ENCODE measurements at places on chromosomes 2 and 18.

- DNase-seq, result no peak
Observed at GRCh38 chr2:34401186-34401585, 802.1 kb upstream of the FAM98A start.

DNA sequence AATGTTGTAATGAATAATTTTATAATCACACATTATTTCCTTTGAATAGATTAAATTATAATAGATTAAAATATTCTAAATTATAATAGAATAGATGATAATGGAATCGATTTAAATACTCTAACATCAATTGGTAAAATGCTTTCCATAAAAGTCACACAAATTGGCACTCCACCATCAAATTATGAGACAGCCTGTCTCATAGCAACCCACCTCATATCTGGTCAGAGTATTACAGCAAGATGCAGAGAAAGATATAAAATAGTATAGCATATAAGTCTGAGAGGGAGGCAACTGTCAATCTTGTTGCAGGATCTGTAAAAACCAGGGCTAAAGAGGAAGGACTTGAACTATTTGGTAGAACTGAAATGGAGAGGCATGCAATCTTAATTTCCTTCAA lies 98.4 kb upstream of the NCKAP5 start:
- DNase-seq, result no peak

DNA sequence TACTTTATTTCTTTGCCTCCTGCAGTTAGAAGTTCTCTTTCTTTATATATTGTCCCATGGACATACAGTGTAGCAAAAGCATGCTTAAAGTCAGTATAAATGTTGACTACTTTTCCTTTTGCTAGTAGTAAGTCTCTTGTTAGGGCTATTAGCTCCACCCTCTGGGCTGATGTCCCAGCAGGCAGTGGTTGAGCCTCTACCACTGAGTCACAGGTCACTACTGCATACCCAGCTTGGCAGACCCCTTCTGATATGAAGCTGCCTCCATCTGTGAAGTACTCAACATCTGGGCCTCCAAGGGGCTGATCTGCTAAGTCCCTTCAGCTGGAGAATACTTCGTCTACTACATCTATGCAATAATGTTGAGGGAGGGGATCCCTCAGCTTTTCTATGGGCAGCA lies 61.0 kb upstream of the SLC35G4 start:
- DNase-seq, result no peak

DNA sequence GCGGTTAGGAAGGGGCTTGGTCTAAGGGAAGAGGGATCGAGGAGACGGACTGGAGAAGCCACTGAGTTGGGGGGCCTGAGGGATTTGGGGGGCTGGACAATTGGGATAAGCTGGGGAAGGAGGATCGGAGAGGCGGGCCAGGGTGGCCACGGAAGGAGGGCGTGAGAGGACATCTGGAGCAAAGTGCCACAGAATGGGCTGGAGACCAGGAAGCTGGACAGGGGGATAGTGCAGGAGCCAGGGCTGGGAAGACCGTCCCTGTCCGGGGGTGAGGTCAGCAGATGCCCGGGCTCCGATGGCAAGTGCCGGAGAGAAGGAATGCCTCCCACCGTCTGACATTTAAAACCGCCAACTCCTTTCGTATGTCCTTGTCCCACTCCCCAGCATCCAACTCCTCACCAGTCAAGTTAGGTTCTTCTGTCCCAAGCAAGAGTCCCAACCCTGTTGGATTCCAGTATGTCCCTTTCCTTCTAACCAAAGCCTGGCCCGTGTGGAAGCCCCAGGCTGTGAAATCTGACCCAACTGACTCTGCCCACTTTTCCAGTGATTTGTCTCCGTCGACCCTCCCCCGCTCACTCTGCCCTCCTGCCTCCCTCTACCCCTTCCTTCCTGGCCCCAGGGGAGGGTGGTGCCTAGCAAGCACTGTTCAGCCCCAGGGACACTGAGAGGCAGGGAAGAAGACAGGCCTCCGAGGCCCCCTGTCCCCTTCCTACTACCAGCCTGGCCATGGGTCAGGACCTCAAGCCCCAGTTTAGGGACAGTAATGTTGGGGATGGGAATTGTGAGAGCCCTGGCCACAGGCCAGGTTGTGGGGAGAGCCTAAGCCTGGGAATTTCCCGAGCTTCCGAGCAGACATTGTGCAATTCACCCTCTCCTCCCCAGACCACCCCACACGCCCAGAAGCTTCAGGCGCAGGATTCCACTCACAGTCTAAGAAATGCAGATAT lies 31.5 kb upstream of the TMBIM1 start:
- DNase-seq, result no peak

DNA sequence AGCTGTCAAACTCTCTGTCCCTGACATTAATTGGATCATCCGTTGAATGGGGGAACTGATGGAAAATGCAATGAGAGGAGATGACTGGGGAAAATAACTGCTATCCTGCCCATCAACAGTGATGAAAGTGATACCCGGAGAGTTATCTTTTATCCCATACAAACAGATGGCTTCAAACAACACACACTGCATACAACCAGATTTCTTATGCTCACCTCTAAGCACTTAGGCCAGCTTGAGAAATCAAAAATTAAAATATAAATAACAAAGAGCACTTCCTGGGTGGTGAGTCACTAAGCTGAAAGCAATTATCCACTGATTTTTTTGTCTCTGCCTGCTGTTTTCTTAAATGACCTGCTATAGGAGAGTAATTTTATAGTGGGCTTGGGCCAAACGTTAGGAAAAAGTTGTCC lies 237.6 kb upstream of the RGPD4 start:
- DNase-seq, result no peak

DNA sequence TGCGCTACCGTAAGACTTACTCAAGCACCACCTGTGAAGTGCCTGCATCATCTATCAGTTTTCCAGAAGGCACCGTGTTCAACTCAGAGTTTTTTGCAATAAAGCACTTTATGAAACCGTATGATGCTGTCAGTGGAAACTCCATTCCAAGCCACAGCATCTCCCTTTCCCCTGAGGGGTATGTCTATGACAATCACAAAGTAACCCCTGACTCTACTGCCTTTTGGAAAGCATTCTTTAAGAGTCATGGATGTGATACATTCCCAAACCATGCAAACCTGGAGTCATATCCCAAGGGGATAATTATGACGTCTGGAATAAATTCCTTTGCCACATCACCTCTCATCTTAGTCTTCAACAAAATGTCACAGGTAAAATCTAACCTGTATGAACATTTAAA lies 39.2 kb downstream of the UNC50 start:
- no peak for DNase-seq

DNA sequence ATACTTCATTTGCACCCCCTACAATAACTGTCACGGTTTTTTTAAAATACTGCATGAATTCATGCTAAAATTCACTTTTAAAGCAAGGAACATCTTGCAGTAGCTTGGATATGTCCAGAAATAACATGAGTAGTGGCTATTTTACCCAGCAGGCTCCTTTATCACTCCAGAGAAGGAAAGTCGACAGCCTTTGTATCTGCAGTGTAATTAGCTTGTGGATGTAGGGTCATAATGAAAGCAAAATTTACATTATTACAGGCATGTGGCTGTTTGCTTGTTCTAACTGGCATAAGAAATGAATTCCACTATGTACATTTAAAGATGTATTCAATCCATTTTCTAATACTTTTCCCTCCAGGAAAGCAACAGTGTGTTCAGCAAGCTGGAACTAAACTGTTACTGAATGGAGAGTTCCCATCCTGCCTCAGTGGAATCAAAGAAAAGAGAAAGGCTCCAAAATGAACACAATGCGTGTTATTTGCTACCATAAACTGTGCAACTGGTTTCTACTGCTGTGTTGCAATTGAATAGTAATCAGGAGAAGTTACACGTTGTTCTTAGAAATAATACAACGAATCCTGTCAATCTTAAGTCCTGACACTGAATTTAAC lies 321.2 kb upstream of the VRK2 start:
- DNase-seq, result no peak

GRCh38 chr18:48222118-48222517 lies 187.1 kb downstream of the ZBTB7C start:
- no peak for DNase-seq

- DNase-seq, result no peak
Observed at GRCh38 chr2:233240897-233241296, 10.6 kb upstream of the ATG16L1 start.

GRCh38 chr2:95303191-95303919 lies 6.2 kb downstream of the KCNIP3 start:
- DNase-seq, result no peak

DNA sequence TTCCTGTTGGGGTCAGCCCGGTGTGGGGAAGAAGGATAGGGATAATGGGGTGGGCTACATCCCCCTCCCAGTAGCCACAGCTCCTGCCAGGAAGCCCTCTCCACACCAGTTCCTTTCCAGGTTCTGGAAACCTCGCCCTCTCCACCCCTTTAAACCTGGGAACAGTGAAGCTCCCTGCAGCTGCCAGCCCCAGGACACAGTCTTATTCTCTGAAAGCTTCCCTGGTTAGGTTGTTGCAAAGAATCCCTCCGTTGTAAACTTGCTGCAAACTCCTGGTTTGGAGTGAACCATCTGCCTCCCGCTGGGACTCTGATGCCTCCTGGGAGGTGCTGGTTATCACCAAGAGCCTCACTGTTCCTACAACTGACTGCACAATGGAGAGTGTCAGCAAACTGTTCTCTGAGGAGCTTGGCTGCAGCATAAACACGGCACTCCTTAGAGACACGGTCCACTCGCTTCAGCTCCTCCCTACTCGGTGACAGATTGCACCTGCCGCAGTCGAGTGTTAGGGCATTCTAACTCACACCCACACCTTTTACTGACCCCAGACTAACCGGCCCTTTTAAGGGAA lies 261.8 kb upstream of the RAB6C start:
- no peak for DNase-seq

GRCh38 chr2:110858993-110859701 lies 126.8 kb downstream of the ACOXL start:
- DNase-seq, result no peak

GRCh38 chr2:43123981-43124686 lies 102.3 kb downstream of the ZFP36L2 start:
- no peak for DNase-seq

- DNase-seq, result no peak
Observed at GRCh38 chr2:234204480-234204879, 154.0 kb downstream of the SPP2 start.

GRCh38 chr2:181814057-181814491 lies 77.5 kb upstream of the ITPRID2 start:
- no peak for DNase-seq
